GM12891 (cell line): ENCODE measurements at places on chromosomes 7 and 10.

- no peak for DNase-seq
Measured at GRCh38 chr7:123305840-123306375, 106.1 kb upstream of the SLC13A1 start.

- DNase-seq = no peak
Measured at GRCh38 chr7:132117181-132117580, 459.1 kb downstream of the PLXNA4 start.

- no peak for DNase-seq
Measured at GRCh38 chr7:140225562-140226249, 48.9 kb upstream of the KDM7A start.

GRCh38 chr10:76043261-76043660, 611.8 kb downstream of the LRMDA start:
- DNase-seq = no peak

GRCh38 chr7:47349401-47349800, 232.5 kb downstream of the TNS3 start:
- DNase-seq = no peak

DNA sequence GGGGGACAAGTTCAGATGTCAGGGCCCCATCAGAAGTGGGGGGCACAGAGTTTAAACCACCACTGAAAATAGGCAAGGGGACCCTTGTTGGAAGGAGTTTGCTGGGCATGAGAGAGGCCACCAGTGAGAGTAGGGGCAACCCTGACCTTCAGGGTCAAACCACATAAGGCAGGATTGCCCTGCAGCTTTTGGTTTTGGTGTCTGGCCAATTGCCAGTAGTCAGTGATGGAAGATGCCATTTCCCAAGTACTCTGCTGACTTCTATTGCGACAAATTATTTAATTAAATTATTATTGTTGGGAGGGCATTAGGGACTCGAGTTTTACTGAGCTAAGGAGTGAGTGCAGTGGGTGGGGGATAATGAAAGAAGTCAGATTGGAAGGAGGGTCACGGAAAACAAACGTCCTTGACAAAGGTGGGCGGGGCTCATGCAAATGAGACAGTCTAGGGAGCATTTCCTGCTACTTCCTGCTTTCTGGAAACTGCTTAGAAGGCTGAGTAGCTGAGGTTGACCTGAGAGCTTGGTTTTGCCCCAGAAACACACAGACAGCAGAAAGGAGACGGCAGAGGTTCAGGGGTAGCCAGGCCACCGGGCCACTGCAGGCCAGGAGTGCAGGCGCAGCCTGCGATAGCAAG, 74.2 kb upstream of the ANLN start:
- no peak for DNase-seq

DNA sequence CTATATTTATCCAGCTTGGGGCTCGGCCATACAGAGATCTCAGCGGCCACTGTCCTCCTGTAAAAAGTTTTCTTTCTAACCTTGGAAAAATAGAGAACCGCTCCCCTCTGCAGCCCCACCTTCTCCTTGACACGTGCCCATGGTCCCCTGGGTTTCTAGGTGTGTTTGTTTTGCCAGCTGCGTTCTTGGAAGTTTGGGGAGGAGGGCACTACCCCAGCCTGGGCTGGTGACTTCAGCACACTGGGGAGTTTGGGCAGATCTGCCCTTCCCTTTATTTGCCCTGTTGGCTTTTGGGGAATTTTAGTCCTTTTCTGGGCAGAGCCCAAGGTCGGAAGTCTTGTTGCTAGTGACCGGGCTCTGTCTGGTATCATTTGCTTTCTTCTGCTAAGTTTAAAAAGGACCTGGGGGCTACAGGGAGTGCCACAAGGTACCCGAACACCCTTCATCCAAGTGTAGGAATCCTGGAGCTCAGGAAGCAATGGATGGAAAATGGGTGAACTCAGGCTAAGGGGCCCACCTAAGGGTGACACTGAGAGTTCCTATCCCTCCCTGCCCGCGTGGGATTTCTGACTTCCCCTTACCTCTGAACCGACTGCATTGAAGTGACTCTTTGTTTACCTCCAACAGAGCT, 1.7 kb downstream of the ADAMTS14 start:
- DNase-seq = no peak

- no peak for DNase-seq
Measured at GRCh38 chr7:96088579-96088978, 233.3 kb downstream of the SLC25A13 start.

- no peak for DNase-seq
Measured at GRCh38 chr10:114543456-114543855, 114.6 kb downstream of the ABLIM1 start.

- DNase-seq = no peak
Measured at GRCh38 chr10:34638406-34639054, 176.6 kb downstream of the PARD3 start.

- DNase-seq = peak; percentile 49
Measured at GRCh38 chr10:1661859-1662437, 75.4 kb downstream of the ADARB2 start.

- DNase-seq = no peak
Measured at GRCh38 chr7:31091924-31092434, 39.9 kb downstream of the ADCYAP1R1 start.

DNA sequence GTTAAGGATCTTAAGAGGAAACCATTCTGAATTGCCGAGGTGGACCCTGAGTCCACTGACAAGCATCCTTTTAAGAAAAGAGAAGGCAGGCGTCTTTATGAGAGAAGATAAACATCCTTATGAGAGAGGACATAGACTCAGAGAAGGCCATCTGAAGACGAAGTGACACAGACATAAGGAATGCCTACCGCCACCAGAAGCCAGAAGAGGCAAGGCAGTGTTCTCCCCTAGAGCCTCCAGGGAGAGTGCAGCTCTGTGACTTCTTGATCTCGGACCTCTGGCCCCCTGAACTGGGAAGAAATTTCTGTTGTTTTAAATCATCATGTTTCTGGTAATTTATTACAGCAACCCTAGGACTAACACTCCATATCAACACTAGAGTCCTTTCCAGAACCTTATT, 25.2 kb upstream of the ING3 start:
- DNase-seq = no peak

DNA sequence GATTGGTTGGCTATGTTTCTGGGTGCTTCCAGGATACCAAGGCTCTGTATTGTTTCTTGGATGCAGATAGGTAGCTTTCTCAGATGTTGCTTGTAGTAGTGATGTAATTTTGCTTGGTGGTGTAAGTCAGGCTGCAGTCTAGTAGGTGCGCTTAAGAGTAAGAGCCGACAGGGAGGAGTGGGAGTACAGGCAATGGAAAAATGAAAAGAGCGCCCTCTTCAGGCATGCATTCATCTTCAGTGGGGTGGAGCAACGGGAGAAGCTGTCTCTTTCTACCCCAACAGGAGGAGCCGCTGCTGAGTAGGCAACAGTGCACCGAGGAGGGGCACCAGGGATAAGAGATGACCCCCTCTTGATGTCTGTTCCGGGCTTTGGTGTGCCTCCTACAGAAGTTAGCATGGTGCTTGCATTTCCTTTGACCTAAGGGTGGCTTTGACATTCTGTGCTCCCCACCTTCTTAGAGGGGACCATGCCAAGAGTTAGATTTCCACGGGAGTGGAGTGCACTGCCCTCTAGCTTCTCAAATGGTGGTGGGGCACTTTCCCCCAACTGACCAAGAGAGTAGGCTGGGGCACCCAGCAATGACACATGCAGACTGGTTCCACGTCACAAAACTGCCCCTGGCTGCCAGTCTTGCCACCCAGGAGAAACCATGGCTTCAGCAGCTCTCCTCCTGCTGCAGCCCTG, 56.1 kb downstream of the ZNF783 start:
- DNase-seq = no peak
